ENCODE measurements at places on chromosomes 12 and 14.

- peak; percentile 22 for DNase-seq
Measured at GRCh38 chr14:44962334-44963043, 499 bp downstream of the TOGARAM1 start.

DNA sequence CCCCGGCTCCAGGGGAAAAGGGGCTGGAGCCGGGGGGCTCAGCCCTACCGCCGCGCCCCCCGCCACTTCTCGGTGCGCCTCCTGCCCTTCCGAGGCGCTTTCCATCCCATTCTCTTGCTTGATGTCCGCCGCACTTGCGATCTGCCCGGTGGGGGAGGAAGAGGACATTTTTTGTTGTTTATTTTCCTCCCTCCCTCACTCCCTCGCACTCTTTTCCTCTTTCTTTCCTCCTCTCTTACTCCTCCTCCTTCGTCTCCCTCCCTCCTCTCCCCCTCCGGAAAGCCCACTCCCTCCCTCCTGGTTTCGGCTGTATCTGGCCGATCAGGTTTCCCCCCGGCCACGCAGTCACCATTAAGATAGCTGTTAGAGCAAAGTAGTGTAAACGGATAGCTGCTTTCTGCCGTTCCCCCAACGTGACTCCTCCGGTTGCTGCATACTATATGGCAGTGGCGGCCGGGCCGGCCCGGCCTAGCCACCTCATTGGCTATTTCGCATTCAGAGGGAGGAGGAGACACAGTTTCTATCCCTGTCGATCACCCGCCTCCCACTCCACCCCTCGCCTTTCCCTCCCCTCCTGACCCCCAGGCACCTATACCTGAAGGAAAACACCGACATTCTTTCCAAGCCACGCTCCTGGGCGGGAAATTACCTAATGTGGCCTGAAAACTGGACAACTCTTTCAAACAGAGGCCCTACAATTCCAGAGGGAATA lies at the start of gene SIX4:
Gene SIX4 (minus strand): TSS at position 445 of the 712 bp plus-strand sequence. CDS start 277 bp downstream, at position 168.
- no peak for DNase-seq

DNA sequence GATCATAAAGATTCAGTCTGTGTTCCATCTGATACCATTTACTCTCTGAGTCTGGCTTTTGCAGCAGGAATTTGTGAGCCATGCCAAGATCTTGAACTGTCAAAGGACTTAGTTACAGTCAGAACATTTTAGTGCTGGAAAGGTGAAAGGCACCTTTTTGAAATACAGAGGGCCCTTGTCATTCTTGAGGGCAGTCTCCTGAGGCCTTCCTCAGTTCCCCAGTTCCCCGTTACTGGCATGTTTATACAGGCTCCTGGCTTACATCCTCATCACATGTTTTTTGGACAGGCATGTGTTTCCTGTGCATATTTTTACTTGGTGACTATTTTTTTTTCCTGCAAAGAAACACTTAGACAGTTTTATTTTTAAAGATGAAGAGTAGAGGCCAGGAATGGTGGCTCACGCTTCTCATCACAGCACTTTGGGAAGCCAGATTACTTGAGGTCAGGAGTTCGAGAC lies 21.0 kb downstream of the CFAP54 start:
- DNase-seq, result no peak

DNA sequence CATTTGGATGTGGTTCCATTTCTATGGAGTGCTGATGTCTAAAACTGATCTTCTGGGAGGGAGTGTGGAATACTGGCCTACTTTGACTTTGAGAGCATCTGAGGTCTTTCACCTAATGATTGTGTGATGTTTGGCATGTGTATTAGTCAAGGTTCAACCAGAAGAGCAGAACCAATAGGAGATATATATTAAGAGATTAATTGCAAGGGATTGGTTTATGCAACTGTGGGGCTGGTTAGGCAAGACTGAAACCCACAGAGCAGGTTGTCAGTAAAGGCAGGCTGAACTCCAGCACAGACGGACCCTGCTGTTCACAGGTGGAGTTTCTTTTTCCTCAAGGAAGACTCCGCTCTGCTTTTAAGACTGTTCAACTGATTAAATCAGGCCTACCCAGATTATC lies 11.6 kb downstream of the BMAL2 start:
- DNase-seq, result no peak

DNA sequence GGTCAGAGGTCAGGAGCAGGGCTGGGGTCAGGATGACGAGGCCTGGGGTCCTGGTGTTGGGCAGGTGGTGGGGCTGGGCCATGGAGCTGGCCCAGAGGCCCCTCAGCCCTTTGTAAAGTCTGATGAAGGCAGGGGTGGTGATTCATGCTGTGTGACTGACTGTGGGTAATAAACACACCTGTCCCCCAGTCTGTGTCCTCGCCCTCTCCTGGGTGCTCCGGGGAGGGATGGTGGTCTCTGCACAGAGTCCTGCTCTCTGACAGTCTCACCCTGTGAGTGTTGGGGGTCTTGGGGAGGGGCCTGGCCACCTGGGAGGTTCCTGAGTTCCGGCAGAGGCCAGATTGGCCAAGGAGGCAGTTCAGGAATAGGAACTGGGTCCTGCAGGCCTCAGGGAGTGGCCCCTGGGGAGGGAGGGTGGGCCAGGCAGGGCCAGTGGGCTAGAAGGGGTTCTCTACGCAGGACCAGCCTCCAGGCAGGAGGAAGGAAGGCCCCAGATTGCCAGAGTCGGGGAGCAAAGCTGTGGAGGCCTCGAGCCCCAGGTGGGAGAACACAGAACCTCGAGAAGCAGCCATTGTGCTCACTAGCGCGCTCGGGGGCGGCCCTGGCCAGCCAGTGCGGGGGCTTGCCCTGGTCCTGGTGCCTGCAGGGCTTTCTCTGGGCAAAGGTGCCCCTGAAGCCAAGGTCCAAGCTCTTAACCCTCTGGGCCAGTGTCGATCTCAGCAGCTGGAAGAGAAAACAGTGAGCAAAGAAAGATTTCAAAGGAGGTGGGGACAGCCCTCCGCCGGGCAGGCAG lies 14.4 kb downstream of the ACADS start:
- DNase-seq, result no peak

GRCh38 chr14:96739200-96739910 lies 57.8 kb upstream of the VRK1 start:
- DNase-seq, result no peak

DNA sequence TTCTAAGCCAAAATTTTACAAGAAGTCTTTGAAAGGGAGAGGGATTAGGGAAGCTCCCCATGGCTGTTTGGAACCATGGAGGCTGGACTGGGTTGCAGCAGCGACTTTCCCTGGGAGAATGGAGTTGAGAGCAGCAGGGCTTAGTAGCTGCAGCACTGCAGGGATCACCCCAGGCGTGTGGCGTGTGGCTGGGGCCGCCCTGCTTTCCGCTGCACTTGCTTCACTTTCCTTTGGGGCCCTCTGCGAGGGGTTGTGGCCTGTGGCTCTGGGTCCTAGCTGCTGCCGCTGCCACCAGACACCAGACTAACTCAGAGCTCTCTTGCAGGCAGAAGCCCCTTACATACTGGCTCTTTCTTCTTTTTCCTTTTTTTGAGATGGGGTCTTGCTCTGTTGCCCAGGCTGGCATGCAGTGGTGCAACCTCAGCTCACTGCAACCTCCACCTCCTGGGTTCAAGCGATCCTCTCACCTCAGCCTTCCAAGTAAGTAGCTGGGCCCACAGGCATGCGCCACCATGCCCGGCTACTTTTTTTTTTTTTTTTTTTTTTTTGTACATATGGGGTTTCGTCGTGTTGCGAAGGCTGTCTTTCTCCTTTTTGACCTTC lies 25.4 kb downstream of the CCDC62 start:
- no peak for DNase-seq

- no peak for DNase-seq
Measured at GRCh38 chr12:68887641-68888040, 45.3 kb downstream of the CPM start.

- DNase-seq, result no peak
Measured at GRCh38 chr14:103101963-103102688, 7.6 kb downstream of the EXOC3L4 start.

DNA sequence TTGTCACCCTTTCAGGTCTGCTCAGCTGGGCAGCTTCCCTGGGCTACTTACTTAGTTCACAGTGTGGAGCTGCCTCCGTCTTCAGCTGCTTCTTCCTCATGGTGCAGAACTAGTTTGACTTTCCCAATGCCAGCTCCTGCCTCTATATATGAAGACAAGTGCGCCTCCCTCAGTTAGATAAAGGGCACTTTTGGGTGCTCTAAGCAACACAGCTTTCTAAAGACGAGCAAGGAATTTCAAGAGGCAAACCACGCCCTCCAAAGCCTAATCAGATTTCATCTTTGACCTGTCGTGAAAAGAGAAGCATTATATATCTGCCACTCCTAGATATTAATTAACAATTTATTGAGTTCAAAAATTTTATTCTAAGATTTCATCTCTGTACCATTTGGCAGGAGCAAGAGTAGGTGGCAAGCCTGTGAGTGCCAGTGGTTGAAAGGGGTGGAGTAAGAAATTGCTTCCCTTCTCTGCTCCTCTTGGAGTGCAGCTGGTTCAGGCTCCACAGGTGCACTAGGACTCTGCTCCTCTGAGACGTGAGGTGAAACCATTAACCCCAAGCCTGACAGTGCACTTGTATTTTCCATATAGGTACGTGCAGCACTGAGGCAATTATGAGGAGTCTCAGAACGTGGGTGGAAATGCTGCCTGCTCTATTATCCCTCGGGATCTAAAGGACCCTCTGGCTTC lies 2.1 kb upstream of the SLC11A2 start:
- DNase-seq, result no peak

DNA sequence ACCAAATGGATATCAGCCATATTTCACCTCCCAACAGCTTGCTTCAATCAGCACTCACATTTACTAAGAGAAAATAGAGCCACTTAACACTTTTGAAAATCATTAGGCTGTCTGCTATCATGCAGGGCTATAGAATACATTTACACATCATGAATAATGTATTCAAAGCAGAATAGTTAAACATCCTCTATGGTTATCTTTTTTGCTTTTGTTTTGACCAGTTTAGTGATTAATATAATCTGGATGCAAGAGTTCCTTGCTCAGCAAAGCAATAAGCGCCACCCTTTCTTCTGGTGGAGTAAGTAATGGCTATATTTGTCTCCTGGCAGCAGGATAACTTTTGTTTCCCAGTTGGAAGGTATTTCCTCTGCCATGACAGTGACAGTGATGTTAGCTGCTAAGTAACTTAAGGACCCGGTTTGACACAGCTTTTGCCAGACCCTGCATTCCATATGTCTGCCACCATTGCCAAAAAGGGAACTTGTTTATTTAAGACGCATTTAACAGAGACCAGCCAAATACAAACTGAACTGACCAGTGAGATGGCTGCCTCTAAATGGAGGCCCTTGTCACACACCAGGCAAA lies 70.3 kb upstream of the NR2C1 start:
- DNase-seq, result no peak

DNA sequence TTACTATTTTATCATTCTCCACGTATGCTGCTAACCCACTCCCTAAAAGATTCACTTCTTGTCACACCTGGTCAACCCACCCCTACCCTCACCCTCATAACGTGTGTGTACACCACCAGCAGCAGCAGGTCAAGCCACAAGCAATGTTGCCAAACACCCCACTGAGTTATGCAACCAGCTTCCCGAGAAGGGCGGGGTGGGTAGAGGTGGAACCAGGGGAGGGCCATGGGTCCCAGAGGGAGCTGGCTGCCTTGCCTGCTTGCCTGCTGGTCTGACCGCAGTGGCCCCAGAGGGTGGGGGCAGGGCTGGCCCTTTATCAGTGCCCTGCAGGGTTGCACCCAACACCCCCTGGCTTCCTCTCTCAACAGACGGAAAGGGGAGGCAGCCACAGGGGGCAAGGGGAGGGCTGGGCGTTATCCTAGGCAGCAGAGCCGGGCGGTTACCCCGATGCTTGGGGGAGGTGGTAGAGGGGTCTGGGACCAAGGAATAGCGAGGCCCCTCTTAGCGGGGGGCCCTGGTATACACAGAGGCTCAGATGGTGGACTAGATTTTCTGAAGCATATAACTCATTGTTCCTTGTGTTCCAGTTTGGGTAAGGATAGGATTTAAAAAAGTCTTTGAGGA lies 3.5 kb upstream of the NFE2 start:
- DNase-seq, result no peak

GRCh38 chr14:80278293-80279023 lies 67.2 kb upstream of the DIO2 start:
- DNase-seq, result no peak

DNA sequence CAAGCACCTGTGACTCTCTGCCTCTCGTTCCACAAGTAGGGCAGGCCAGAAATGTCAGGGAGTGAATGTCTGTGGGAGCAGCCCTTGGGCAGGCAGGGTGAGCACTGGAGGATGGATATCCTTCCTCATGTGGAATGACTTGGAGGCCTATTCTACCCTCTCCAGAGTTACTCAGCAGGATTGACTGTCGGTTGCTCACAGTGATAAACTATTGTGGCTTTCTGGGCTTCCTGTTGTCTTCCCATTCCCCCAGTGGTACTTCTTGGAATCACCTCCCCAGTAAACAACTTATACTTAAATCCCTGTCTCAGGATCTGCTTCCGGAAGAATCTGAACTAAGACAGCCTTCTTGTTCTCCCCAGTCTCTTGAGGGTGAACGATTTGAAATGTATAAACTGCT lies 79.6 kb upstream of the MANSC4 start:
- DNase-seq, result no peak

- no peak for DNase-seq
Measured at GRCh38 chr12:124398578-124399227, 103.8 kb downstream of the RFLNA start.

- DNase-seq, result no peak
Measured at GRCh38 chr14:36988568-36988967, 183.8 kb downstream of the SLC25A21 start.

DNA sequence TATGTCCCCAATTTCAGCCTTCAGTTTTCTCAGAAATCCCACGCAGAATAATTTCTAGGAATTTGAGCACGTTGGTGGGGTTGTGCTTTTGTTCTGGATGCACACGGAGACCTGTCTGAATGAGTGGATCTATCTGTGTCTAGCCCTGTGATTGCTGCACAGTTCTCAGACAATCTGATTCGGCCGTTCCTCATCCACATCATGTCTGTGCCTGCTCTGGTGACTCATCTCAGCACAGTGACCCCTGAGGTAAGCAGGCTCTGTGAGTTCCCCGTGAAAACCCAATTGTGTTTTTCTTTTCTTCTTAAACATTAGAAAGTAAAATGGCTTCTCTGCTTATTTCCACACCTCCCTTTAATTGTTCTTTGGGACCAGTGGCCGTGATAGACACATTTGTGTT lies 20.2 kb downstream of the UBE3B start:
- DNase-seq, result no peak

DNA sequence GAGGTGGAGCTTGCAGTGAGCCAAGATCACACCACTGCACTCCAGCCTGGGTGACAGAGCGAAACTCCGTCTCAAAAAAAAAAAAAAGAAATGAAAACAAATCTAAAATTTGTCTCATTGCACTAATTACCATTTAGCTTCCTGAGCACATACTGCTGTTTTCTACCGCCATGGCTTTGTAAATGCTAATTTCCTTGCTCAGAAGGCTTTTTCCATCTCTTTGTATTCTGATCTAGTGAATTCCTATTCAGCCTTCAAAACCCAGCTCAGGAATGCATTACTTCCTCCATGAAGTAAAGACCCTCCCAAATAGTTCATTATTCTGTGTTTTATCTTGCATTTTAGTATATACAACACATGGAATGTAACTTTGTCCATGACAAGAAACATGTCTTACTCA lies 33.6 kb downstream of the CEP83 start:
- no peak for DNase-seq

DNA sequence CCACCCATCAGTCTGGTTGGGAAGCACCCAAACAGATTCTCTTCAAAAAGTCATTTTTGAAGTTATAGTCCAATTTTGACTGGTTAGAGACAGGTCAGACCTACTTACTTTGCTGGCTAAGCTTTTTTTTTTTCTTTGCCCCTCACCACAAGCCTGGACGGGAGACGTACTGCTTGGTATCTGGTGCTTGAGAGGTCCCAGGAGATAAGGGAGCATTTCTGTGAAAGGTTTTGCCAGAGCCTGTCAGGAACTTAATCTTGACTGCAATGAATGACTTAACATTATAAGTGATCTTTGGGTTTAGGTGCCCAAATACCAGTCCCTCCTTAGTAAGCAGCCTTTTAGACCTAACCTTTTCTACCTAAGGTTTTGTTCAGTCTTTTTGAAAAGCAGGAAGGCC lies 6.3 kb downstream of the MTHFD1 start:
- no peak for DNase-seq

All from activated T-cell treated with anti-CD3 and anti-CD28 coated beads for 1 hour (primary cell).